BJ (cell line): ENCODE measurements at places on chromosomes 1 and 21. TPM values are rescaled to one million over a fixed set of nuclear protein-coding genes. Genes with fewer than 3 reads are reported as not detected.

DNA sequence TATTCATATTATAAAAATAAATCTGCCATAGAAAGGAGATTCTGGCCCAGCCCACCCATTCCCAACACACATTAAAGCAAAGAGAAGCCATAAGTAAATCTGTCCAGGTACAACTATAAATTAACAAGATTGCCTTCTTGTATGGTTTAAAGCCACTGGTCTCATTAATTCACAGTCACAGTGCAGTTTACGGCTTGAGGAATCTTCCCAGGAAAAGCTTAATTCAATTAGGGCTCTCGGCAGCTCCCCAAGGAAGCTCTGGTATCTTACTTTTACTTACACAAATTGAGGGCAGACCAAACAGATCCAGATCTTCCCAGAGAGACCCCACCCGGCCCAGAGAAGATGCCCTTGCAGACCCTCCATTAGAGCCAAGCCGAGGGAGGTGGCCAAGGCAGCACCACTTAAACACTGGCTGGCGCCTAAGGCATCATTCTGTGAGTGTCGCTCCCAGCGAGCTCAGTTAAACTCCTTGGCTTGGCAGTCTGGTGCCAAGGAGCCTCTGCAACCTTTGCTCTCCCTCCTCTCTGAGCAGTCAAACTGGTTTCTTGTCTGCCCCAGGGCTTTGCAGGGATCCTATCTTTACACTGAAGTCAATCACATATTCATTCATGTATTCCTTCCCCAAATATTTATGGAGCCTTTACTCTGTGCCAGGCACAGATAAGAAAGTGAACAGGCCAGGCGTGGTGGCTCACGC lies 10.7 kb downstream of the SLC9A1 start:
- no peak for DNase-seq

DNA sequence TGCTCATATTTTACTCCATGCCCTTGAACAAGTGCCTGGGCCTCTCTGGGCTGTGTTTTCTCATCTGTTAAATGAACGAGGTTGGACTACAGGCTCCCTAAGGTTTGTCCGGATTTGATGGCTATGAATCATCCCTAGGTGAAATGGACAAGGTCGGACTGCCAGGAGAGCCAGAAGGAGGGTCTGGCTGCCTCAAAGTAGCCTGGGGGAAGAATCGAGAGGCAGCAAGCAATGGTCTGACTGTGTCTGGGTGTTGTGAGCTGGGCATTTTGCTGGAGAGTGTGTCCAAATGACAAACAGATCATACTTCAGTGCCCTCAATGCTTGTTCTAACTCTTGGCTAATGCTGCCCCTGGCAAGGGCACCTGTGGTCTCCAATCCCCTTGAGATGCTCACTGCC lies 730.9 kb downstream of the PTPRU start:
- no peak for DNase-seq

GRCh38 chr1:24713736-24714135 lies 31.5 kb upstream of the CLIC4 start:
- no peak for DNase-seq

BEST4 gene
- polyA plus RNA-seq = 0.16 and 0.22 TPM in 2 replicates

IFI44L gene
- 0.28 and 1.1 TPM in 2 replicates for polyA plus RNA-seq

CD52 gene
- polyA plus RNA-seq = not detected in 2 replicates
